ENCODE measurements at places on chromosomes 5 and 9. TPM values are rescaled to one million over a fixed set of nuclear protein-coding genes. Genes with fewer than 3 reads are reported as not detected.
A peak's percentile ranks its signal among the peaks of the same experiment; 100 is the strongest.

DNA sequence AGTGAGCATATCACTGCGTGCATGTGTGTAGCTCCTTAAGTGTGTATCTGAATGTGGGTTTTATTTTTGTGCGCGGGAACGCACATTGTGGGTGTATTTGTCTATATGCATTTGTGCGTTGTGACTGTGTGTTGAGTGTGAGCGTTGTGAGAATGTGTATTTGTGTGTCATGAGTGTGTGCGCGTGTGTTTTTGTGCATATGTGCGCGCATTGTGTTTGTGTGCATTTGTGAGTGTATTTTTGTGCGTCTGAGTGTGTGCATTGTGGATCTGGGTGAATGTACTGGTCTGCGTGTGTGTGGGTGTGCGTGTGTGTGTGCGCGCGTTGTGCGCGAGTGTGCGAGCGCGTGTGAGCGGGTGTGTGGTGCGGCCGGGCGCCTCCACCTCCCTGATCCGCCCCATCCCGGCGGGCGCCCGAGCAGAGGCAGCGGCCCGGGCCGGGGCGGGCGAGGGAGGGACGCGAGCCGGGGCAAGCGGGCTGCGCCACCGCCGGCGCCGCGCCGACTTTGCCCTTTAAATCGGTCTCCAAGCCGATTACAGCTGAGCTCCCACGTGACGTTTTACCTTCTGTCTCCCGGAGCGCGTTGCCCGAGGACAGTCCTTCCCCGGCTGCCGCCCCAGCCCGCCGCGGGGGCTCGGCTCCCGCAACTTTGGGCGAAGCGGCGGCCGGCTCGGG, at the start of gene RASGRF2:
RASGRF2 (plus strand) TSS at position 596 of the 675 bp plus-strand sequence. CDS start 376 bp downstream, outside the sequence.
- no peak for DNase-seq

GRCh38 chr9:89598363-89598713, 6.5 kb upstream of the GADD45G start:
- no peak for DNase-seq

Gene SLC6A19
- 22.2 TPM for total RNA-seq

DNA sequence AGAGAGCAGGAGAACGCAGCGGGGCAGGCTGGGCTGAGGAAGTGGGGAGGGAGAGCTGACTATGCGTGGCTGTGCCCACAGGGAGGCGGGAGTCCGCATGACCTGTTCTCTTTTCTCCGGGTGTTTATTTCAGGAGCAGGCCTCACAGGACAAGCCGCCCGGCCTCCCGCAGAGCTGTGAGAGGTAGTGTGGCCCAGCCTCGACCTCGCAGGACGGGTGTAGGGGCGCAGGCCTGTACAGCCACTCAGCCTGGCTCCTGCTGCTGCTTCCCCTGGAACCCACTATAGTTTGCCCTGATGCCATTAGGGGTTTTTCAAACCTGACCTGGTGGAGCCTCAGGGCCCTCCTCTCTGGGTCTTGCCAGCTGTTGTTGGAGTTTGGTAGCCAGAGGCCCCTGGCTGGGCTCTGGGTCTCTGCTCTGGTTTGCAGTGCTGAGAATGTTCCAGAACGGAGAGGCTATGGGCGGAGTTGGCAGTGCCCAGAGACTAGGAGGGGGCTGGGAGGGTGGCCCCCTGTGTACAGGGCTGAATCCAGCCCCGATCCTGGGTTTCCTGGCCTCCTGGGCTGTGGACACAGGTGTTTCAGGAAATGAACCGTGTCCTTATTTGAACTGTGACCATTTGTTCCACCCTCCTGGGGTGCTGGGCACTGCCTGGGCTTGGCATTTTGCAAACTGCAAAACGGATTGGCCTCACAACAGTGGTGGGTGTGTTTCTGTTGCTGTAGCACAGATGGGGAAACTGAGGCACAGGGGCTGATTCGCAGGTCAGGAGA, 78.8 kb downstream of the WNK2 start:
- peak; percentile 60 for DNase-seq

GRCh38 chr5:146116361-146116760, 11.0 kb upstream of the PLAC8L1 start:
- no peak for DNase-seq

DNA sequence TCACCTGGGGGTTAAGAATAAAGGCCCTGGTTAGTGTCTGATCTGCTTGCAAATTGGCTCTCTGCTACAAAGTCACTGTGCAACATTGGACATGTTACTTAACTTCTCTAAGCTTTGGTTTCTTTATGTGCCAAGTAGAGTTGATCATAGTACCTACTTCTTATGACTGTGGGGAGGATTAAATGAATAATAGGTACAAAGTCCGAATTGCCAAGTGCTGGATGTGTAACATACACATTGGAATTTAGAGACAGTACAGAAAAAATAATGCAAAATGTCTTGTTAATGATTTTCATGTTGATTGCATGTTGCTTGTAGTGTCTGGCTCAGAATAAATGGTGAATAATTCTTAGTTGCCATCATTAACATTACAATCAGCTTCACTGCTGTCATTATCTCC, 2.2 kb downstream of the DOCK8 start:
- no peak for DNase-seq

Gene CEL
- 4.9 TPM for total RNA-seq

- no peak for DNase-seq
Observed at GRCh38 chr9:124629600-124629999, 122.4 kb upstream of the NR5A1 start.

Gene KIF4B
- total RNA-seq: 0.14 TPM

DNA sequence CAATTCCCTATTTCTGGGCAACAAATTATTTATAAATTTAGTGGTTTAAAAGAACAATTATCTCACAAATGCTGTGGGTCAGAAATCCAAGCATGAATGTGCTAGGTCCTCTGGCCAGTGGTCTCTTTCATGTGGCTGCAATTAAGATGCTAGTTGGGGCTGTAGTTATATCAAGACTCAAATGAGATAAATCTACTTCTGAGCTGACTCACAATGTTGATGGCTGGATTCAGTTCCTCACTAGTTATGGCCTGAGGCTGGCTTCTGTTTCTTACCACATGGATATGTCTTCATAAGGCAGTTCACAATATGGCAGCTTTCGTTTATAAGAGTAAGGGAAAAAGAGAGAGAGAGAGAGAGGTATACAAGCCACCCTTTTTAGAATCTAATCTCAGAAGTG, 717.0 kb downstream of the PRELID2 start:
- no peak for DNase-seq

Gene DOCK2
- 0.82 TPM for total RNA-seq

Gene SLC34A1
- total RNA-seq: 0.12 TPM

- DNase-seq: peak; percentile 32
Observed at GRCh38 chr5:133738271-133738670, 125.9 kb upstream of the FSTL4 start.

Gene PCDHGB3
- 1.2 TPM for total RNA-seq

DNA sequence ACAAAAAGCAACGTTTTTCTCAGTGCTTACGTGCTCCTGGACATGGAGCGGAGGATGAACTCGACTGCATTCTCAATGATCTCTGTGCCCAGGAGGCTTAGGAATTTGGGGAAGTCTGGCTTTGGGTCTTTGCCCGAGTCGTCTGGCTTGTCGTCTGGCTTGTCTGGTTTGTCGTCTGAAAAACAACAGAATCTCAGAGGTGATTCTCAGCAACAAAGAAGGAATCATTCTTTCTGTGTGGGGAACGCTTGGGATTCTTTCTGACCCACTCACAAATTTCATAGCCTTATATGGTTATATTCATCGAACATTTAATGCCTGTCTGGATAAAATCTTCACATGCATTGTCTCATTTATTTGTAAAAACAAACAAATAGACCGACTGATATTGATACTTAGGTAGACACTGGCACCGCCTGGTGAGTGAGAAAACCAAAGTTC, 4.7 kb downstream of the C5orf46 start:
- DNase-seq: no peak

- no peak for DNase-seq
Observed at GRCh38 chr5:95809414-95809960, 13.0 kb downstream of the GLRX start.

DNA sequence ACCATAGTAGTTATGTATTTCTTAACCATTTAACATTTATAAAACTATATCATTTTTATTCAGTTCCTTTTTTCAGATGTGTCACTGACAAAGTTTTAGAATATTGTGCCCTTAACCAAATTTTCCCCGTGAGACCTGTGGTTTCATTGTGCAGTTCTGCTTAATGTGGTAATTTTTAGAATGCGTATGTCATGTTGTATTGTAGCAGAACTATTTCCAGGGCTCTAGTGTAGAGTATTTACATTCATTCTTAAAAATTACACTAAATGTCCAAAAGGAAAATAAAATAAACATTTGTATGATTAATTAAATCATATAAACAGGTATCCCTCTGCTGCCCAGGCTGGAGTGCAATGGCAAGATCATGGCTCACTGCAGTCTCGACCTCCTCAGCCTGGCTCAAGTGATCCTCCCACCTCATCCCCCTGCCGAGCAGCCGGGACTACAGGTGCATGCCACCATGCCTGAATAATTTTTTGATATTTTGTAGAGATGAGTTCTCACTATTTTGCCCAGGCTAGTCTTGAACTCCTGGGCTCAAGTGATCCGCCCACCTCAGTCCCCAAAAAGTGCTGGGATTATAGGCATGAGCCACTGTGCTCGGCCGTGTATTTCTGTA, 15.4 kb downstream of the SERINC5 start:
- DNase-seq: no peak

Gene TGFBR1
- 34.4 TPM for total RNA-seq

Gene ABCA2
- total RNA-seq: 44.7 TPM

DNA sequence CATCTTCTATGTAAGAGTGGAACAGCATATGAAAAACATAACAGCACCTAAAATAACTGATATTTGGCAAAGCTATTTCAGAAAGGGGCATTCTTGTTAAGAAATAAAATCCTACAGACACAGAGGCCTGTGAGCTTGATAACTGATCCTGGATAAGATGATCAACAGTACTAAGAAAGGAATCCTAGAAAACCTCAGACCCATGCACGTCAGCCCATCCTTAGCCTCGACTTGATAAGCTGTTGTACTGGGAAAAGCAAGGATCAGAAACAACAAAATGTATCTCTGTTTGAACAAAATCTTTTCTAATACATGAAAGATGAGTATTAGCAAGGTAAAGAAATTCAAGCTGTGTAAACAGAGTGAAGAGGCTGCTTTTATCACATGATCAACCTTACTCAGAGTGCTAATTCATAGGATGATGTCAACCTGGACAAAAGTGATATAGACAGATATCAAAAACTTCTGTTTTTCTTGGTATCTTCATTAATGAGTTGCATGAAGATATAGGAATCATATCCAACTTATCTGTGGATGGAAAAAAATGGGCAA, 15.2 kb downstream of the LIFR start:
- DNase-seq: no peak

GRCh38 chr9:114307899-114308267, 15.0 kb upstream of the ORM1 start:
- no peak for DNase-seq

DNA sequence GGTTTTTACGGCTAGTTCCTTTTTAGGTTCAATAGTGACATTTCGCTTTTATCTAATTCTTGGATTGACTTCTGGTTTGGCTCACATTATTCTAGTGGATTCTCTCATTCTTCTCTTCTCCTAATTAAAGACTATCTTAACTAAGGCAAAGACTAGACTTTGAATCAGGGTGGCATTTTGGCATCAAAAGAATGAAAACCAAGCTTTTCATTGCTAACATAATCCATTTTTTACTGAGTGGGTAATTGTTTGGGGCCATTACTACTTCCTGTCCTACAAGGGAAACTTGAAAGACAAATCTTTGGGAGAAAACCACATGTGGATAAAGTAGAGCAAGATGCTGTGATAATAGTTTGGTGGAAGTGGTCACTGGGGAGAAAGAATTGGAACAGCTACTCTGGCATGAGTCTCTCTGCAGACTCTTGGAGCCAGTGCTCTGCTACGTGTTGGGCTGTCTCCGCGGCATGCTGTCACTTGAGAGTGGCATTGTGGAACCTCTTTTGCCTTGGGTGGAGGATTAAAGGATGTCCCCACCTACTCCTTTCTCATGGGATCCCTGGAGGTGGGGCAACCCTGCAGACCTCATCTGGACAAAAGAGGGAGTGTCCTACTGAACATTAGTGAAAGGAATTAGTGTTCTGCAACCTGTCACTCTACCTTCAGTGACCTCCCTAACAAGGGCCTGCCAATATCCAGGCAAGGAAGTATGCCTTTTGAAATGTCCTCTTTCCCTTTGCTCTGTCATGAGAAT, 280.4 kb downstream of the PSAT1 start:
- DNase-seq: no peak

GRCh38 chr9:98558575-98558974, 150.2 kb downstream of the GABBR2 start:
- no peak for DNase-seq

DNA sequence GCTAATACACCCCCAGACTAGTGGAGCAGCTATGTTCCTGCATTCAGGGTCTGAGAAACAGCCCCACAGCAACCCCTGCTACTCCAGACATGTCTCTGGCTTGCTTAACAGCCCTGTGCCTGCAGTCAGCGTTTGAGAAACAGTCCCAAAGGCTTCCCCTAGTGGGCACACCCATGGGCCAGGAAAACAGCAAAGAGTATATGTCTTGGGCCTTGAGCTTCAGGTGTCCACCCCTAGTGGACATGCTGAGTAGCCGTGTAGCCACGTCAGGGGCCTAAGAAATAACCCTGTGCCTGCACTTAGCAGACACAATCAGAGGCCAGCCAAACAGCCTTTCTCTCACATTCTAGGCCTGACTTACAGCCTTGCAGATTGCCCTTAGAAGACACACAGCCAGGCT, 698.6 kb downstream of the PTPRD start:
- DNase-seq: no peak

DNA sequence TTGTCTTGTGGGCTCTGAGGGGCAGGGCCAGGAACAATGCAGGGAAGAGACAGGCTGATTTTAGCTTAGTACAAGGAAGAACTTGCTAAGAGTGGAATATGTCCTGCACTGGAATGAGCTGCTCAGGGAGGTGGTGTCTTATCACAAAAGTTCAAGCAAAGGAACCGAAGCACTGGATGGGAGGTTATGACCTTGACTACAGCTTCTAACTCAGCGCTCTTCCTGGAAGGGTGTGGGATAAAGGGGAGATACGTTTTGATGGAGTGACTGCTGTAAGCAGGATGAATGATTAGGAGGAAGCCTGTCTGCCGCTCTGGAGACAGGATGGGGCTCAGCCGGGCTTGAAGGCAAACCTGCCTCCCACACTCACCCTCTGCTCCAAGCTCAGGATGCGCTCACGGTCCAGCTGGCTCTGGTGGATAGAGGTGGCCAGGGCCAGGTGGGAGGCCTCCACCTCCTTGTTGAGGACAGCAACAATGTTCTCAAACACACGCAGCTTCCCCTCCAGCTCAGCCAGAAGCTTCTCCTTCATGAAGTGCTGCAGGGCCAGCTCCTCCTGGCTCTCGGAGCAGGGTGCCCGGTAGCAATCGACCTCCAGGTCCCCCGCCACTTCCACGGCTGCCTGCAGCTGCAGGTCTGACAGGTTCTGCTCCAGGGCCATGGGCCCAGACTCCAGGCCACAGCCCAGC, 13.5 kb downstream of the TRAF1 start:
- no peak for DNase-seq

- DNase-seq: no peak
Observed at GRCh38 chr5:154570572-154571324, 92.7 kb upstream of the HAND1 start.

- DNase-seq: no peak
Observed at GRCh38 chr9:130837643-130838042, 2.6 kb downstream of the ABL1 start.

GRCh38 chr5:36696059-36696673, 89.8 kb downstream of the SLC1A3 start:
- no peak for DNase-seq

GRCh38 chr9:136575626-136576268, 29.9 kb upstream of the NOTCH1 start:
- DNase-seq: no peak

Gene MEIKIN
- total RNA-seq: not detected

- no peak for DNase-seq
Observed at GRCh38 chr9:129273941-129274684, 96.1 kb upstream of the IER5L start.

All from type B pancreatic cell (in vitro differentiated cells).